Activated CD8-positive, alpha-beta memory T cell treated with anti-CD3 and anti-CD28 coated beads for 1 hour (primary cell): ENCODE measurements at places on chromosomes 2 and 18.

GRCh38 chr2:190410166-190410565 is 2.0 kb downstream of the MFSD6 start:
- DNase-seq: no peak

- no peak for DNase-seq
These were observed 476.9 kb upstream of the SMIM21 start for GRCh38 chr18:75904416-75904815.

DNA sequence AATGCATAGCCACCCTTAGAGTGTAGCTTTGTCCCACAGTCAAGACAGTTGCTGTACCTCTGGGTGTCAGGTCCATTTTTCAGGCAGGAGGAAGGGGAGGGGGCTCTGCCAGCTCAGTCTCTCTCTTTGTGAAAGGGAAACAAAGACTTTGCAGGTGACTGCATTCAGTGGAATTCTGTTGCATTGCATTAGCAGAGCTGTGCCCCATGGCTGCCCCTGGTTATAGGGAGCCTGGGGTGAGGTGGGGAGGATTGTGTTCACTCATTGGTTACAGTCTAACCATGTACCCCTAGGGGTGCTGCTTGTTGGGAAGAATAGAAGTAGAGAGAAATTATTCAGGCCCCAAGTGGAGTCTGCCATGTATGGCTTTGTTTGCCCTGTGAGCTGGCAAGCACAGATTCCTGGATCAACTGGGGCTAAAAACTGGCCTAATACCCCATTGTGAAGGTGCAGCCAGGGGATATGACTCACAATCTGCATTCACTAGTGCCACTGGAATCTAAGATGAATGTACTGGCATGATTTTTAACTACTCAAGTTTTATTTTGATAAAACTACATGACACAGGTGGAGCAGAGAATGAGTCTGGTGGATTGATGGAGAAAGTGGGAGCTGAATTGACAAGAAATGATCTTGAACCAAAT is 118.4 kb downstream of the SH3BP4 start:
- no peak for DNase-seq

DNA sequence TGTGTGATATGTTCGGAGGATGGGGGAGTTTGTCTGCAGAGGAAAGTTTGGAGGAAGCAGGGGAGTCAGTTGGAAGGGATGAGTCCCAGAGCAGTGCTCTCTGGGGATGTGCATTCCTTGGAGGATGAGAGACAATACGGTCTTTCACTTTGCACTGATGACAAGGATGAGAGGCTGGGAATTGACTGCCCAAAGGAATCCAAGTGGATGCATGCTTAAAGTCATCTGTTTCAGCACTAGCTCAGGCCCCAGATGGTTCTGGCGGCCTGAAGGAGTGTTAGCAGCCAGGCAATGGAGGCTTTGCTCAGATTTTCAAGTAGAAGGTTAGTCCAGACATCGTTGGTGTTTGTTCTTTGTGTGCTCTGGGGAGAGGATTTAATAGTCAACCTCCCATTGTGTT is 100.2 kb downstream of the CRIM1 start:
- no peak for DNase-seq

DNA sequence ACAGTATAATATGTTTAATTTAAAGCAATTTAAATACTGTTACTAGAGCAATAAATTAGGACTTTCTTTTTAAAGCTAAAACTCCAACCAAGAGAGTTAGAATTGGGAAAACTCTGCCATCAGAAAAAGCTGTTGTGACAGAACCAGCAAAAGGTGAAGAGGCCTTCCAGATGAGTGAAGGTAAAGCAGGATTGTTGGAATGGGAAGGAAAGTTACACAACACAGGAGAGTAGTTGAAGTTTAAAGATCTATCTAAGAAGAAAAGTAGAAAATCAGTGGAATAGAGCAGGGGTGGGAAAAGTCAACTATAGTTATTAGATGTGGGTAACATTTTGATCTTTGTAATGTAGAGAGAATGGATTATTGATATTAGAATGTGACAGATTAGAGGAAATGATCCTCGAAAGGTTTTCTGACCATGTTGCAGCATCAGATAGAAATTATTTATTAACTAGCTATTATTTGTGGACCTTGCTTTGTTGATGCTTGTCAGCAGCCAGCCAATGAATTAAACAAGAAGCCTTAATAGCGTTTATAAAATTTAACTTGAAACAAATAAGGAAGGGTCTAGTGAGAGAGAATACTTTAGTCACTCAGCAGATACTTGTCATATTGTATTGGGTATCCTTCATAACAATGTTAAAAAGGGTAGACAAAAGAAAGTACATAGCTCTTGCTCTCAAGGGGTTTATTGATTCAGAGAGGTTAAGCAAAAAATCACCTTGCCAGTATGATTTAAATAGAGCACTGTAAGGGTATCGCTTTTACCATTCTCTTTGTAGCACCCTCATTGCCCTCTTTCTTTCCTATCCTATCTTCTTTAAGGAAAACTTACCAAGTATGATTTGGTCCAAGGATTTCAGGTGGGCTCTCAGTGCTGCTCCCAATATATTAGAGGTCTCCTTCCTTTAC is 24.6 kb upstream of the DYSF start:
- no peak for DNase-seq

DNA sequence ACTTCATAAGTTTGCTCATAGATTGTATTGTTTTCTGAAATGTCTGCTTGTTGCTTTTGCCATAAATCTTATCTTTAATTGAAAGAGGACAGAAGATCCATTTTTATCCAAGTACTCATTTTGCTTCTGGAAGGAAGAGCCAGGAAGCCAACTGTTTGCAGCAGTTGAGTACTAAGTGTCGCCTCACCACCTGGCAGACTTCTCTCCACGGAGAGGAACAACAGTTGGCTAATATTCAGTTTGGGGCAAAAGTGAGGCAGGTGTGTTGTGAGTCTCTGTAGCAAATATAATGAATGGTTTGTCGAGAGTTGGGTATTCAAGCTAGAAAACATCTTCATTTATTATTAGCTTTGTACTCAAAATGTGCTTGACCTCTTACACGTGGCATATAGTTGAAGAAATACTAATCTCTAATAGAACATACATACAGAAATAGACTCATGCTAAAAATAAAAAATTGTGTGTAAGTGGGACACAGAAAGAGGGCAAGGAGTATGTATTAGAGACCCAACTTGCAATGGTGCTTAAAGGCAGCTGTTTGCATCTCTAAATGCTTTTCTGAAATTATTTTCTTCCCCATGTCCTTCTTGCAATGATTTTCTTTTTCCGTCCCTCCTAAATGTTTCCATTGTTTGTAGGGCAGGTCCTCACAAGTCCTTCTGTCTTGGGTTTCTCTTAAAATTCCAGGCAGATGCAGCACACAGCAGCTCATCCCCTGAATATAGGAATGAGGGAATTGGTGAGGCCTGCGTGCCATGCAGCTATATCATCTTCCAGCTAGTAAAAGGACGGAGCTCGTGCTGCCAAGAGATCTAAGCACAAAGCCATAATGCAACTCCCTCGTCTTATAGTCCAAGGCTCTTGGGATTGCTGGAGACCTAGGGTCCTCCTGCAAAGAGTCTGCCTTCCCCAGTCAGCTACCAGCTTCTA is 44.8 kb upstream of the MAP3K20 start:
- DNase-seq: no peak

GRCh38 chr2:193818801-193819499 is 1624.2 kb upstream of the TMEFF2 start:
- no peak for DNase-seq

- DNase-seq: no peak
These were observed 169.7 kb upstream of the SMAD2 start for GRCh38 chr18:48100165-48100575.

GRCh38 chr2:65436824-65437221 is 4.4 kb upstream of the SPRED2 start:
- no peak for DNase-seq

GRCh38 chr2:25756536-25756935 is 83.2 kb upstream of the DTNB start:
- DNase-seq: no peak

GRCh38 chr2:168594778-168595177 is 138.7 kb downstream of the CERS6 start:
- DNase-seq: no peak

DNA sequence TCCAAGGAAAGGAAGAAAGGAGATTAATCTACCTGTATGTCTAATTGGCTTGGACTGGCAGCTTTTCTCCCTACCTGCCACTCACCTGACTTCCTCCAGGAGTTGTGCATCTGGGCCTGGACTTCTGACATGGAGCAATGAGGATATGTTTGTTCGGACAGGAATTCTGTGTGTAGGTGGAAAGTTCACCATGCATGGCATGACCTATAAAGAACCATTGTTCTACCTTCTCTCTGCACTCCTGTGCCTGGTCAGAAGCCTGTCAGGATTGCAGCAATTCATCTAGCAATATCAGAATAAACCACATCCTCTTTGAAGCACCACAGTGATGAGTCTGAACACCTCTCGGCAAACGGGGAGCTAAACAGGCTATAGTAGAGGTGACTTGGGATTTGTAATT is 20.8 kb downstream of the CCDC85A start:
- DNase-seq: no peak

DNA sequence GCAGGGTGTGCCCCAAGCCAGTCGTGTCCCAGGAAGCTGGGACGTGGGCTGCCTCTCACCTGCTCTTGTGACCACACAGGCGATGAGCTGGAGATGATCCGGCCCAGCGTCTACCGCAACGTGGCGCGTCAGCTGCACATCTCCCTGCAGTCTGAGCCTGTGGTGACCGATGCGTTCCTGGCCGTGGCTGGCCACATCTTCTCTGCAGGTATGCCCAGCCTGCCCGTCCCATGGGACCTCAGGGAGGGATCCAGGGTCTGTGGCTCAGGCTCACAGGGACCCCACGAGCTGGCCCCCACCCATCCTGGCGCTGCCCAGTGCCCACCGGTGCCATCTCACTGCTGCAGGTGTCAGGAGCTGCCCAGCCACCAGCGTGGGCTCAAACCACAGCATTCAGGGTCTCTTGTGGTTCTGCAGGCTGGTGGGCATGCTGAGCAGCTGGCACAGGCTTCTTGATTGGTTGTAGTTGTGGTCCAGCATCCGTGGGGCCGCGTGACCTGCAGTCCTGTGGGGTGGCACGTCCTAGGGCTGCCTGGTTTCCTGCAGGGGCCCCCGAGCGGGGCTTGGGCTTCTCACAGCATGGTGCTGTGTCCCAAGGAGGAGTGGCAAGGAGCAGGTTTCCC is 3.8 kb downstream of the BOK start:
- DNase-seq: no peak

DNA sequence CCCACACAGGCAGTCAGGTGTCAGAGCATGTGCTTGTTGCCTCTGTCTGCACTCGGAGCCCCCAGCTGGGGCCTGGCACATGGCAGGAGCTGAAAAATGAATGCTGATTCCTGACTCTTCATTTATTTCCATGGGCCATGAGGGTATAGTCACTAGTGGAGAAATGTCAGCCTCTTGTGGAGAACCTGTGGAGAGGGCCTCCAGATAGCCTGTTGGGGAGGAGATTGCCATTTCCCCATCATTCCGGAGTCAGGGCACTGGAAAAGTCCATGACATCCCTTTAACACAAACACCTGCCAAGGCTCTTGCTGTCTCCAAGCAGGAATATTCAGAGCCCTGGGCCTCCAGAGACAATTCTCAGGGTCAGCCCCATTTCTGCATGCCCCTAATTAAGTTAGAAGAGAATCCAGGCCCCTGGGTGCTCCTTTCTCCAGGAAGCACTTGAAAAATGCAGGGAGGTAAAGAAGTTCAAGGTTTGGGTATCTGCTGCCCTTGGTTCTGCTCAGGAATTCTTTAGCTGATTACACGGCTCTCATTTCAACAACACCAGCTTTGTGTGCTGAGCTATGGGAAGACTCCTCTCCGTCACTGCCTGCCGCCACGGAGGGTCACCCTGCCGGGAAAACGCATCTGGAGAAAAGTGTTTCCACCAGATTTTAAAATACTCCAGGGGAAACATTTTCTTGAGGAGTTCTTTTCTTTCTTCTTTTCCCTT is 311.3 kb downstream of the MYCN start:
- no peak for DNase-seq

DNA sequence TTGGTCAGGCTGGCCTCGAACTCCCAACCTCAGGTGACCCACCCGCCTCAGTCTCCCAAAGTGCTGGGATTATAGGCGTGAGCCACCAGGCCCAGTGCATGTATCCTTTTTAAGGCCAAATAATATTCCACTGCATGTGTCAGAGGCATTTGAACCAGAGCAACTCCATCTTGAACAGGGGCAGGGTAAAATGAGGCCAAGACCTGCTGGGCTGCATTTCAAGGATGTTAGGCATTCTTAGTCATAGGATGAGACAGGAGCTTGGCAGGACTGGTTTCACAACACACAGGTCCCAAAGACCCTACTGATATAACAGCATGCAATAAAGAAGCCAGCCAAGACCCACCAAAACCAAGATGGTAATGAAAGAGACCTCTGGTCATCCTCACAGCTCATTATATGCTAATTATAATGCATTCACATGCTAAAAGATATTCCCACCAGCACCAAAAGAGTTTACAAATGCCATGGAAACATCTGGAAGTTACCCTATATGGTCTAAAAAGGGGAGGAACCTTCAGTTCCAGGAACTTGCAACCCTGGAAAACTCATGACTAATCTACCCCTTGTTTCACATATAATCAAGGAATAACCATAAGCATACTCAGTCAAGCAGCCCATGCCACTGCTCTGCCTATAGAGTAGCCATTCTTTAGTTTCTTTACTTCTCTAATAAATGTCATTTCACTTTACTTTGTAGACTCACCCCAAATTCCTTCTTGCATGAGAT is 204.6 kb downstream of the RAB3GAP1 start:
- no peak for DNase-seq

GRCh38 chr18:80035997-80036396 is 1.8 kb downstream of the RBFA start:
- DNase-seq: no peak

DNA sequence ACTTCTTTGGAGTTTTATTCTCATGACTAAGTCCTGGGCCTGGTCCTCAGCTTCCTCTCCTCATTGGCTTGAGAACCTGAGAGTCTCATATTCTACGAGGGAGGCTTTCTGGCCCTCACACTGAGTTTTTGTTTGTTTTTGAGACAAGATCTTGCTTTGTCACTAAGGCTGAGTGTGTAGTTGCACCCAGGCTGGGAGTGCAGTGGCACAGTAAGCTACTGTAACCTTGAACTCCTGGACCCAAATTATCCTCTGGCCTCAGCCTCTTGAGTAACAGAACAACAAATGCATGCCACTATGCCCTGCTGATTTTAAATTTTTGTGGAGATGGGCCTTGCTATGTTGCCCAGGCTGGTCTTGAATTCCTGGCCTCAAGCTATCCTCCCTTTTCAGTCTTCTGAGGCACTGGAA is 22.6 kb downstream of the PRKRA start:
- no peak for DNase-seq

DNA sequence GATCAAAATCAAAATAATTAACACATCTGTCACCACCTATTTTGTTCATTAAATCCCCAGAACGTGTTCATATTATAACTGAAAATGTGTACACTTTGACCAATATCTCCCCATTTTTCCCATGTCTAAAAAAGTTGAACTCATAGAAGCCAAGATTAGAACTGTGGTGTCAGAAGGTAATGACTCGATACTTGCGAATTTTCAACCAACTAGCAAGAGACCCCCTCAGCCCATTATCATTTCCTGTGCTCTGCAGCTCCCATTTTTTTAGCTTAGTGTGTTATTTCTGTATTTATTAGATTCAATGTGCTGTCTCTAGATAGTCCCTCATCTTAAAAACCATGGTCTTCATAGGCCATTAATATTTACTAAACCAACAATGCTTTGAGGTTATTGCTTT is 248.7 kb upstream of the PIK3C3 start:
- no peak for DNase-seq

- DNase-seq: no peak
These were observed 88.4 kb upstream of the CAVIN2 start for GRCh38 chr2:191935247-191935646.

- peak; percentile 37 for DNase-seq
These were observed 27.7 kb upstream of the MAPRE3 start for GRCh38 chr2:26942543-26943295.

- no peak for DNase-seq
These were observed 32.8 kb downstream of the SRBD1 start for GRCh38 chr2:45578056-45578843.

GRCh38 chr18:7856733-7857132 is 289.6 kb downstream of the PTPRM start:
- DNase-seq: no peak
